ENCODE measurements at places on chromosomes 1 and 21. TPM values are rescaled to one million over a fixed set of nuclear protein-coding genes. Genes with fewer than 3 reads are reported as not detected.

GRCh38 chr1:5976726-5977493 is 15.3 kb downstream of the NPHP4 start:
- no peaks in the 10 kb centered on the region for H3K27me3 ChIP-seq
- DNase-seq: no peak
- H3K36me3 ChIP-seq: peaks cover 16% of the 10 kb centered on the region
- no peak overlapping the region for H3K4me3 ChIP-seq
- H3K27ac ChIP-seq: no peak overlapping the region

DNA sequence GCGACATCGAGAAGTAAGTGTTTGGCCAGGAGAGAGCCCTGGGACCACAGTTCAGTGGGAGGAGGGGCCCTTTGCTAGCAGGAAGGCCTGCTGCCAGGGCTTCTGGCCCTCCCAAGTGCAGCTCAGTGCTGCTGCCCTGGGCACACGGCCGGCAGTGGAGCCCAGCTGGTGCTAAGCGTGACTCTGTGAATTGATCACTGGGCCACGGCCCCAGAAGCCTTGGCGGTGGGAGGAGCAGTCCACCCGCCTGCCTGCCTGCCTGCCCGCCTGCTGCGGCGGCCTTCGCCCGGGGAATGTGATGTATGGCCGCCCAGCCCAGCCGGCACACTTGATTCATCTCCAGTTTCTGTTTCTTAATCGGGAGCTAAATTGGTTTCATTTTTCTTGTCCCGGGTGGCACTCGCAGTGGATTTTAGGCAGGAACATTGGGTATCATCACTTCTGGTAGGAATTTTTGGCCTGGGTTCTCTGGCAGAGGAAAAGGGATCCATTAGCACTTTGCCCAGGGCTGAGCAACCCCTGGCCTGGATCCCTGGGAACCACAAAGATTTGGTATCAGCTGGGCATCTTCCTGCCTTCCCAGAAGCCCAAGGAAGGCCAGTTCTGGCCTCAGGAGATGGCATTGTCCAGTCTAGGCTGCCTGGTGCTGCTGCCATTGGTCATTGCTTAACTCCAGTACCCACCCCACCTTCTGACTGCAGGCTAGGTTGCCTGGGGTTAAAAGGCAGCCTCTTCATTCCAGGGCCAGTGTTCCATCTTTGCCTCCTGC is 28.6 kb downstream of the TMEM53 start:
- no peak overlapping the region for H3K4me3 ChIP-seq
- peaks cover 54% of the 10 kb centered on the region for H3K36me3 ChIP-seq
- H3K27me3 ChIP-seq: no peaks in the 10 kb centered on the region
- no peak overlapping the region for H3K27ac ChIP-seq

The FAM167B gene
- 0.78 TPM for total RNA-seq

DNA sequence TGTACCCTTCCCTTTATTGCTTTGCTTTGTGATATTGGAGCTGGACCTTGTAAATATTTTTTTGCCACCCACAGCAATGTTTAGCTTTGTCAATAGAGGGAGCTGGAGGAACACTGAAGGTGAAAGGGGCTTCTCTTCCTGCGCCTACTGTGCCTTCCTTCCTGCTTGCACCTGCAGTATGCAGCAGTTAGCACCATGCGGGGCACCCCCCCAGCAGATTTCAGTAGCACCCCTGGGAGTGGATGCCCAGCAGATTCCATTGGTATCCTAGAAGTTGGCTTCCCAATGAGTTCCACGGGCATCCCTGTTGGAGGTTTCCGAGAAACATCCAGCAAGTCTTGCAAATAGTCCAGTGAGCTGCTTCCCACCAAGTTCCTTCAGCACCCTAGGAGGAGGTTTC is 25.6 kb downstream of the S100A10 start:
- peak; percentile 80 for DNase-seq
- H3K4me3 ChIP-seq: no peak overlapping the region
- H3K27me3 ChIP-seq: peaks cover 7% of the 10 kb centered on the region
- peaks cover 23% of the 10 kb centered on the region for H3K4me1 ChIP-seq
- H3K27ac ChIP-seq: peak overlapping the region; percentile 22

- H3K36me3 ChIP-seq: no peaks in the 10 kb centered on the region
- DNase-seq: no peak
- no peak overlapping the region for H3K27ac ChIP-seq
- no peak overlapping the region for H3K4me3 ChIP-seq
- H3K4me1 ChIP-seq: no peaks in the 10 kb centered on the region
Observed at GRCh38 chr21:35156293-35157278, 107.5 kb upstream of the RUNX1 start.

GRCh38 chr1:23396380-23396779 is 26.7 kb upstream of the ZNF436 start:
- peaks cover 2% of the 10 kb centered on the region for H3K36me3 ChIP-seq
- peaks cover 3% of the 10 kb centered on the region for H3K4me1 ChIP-seq
- DNase-seq: no peak

GRCh38 chr1:237681210-237681609 is 209.5 kb downstream of the ZP4 start:
- H3K4me3 ChIP-seq: no peak overlapping the region
- no peak for DNase-seq
- H3K27ac ChIP-seq: no peak overlapping the region

- no peaks in the 10 kb centered on the region for H3K4me1 ChIP-seq
- H3K36me3 ChIP-seq: no peaks in the 10 kb centered on the region
- DNase-seq: no peak
- no peaks in the 10 kb centered on the region for H3K27me3 ChIP-seq
Observed at GRCh38 chr1:10726355-10726754, 70.1 kb downstream of the CASZ1 start.

DNA sequence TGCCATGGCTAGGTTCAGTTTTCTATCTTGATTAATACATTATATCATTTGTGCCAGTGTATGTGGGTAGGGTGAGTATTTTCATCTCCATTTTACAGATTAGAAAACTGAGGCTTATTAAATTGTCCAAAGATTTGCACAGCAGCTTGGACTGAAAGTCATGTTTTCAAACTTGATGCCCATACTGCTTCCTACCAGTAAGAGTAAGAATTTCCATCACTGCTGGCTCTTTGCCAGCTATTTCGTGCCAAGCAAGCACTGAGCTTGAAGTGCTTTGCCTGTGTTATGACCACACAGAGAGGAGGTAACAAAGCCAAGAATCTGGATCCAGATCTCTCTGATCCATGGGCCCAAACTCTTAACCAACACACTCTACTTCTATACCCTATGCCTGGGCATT is 295.0 kb downstream of the VAV3 start:
- H3K36me3 ChIP-seq: no peaks in the 10 kb centered on the region
- no peaks in the 10 kb centered on the region for H3K4me1 ChIP-seq
- no peaks in the 10 kb centered on the region for H3K27me3 ChIP-seq
- no peak for DNase-seq
- H3K27ac ChIP-seq: no peak overlapping the region

DNA sequence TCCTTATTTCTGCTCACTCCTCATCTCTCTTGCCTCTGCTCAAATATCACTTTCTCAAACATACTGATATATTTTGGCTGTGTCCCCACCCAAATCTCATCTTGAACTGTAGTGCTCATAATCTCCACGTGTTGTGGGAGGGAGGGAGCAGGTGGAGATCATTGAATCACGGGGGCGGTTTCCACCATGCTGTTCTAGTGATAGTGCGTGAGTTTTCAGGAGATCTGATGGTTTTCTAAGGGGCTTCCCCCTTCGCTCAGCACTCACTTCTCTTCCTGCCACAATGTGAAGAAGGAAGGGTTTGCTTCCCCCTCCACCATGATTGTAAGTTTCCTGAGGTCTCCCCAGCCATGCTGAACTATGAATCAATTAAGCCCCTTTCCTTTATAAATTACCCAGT is 26.6 kb downstream of the ZBTB8OS start:
- peak; percentile 36 for DNase-seq
- peaks cover 41% of the 10 kb centered on the region for H3K4me1 ChIP-seq
- H3K27me3 ChIP-seq: no peaks in the 10 kb centered on the region
- H3K27ac ChIP-seq: peak overlapping the region; percentile 64
- peaks cover 49% of the 10 kb centered on the region for H3K36me3 ChIP-seq

The SPRR4 gene
- total RNA-seq: not detected

GRCh38 chr1:91507328-91507727 is 6.7 kb downstream of the CDC7 start:
- no peaks in the 10 kb centered on the region for H3K27me3 ChIP-seq
- peaks cover 24% of the 10 kb centered on the region for H3K4me1 ChIP-seq
- H3K27ac ChIP-seq: no peak overlapping the region
- DNase-seq: no peak
- peaks cover 49% of the 10 kb centered on the region for H3K36me3 ChIP-seq

GRCh38 chr1:54604572-54605370 is 18.6 kb downstream of the FAM151A start:
- peak overlapping the region; percentile 76 for H3K27ac ChIP-seq
- peak; percentile 62 for DNase-seq
- peaks cover 14% of the 10 kb centered on the region for H3K4me1 ChIP-seq

- no peaks in the 10 kb centered on the region for H3K27me3 ChIP-seq
- H3K4me1 ChIP-seq: peaks cover 2% of the 10 kb centered on the region
- no peak for DNase-seq
- no peak overlapping the region for H3K4me3 ChIP-seq
- no peak overlapping the region for H3K27ac ChIP-seq
Observed at GRCh38 chr21:32382108-32382644, 10.6 kb downstream of the URB1 start.

GRCh38 chr1:13514821-13515220 is 1.0 kb upstream of the LRRC38 start:
- H3K27ac ChIP-seq: no peak overlapping the region
- H3K4me1 ChIP-seq: no peaks in the 10 kb centered on the region
- H3K27me3 ChIP-seq: peaks cover 30% of the 10 kb centered on the region
- no peak for DNase-seq

DNA sequence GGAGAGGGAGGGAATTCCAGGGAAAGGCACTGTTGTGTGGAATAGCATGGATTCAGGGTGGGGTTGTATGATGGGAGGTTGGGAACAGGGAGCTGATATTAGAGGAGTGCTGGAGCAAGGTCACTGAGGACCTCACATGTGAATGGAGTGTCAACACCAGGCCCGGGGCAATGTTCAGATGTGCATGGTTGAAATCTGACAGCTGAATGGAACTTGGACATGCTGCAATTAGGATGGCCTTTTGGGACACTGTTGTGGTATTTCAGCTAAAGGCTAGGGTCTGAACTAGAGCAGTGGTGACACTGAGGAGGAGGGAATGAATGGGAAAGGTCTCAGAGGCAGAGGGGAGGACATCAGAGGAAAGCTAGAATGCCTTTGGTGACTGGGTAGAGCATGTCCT is 25.0 kb downstream of the ZSCAN20 start:
- H3K36me3 ChIP-seq: peaks cover 31% of the 10 kb centered on the region
- no peaks in the 10 kb centered on the region for H3K27me3 ChIP-seq
- no peaks in the 10 kb centered on the region for H3K4me1 ChIP-seq
- H3K27ac ChIP-seq: no peak overlapping the region

The CAPZA1 gene
- total RNA-seq: 280 TPM

- H3K27me3 ChIP-seq: no peaks in the 10 kb centered on the region
- peaks cover 65% of the 10 kb centered on the region for H3K36me3 ChIP-seq
- H3K4me3 ChIP-seq: no peak overlapping the region
- H3K27ac ChIP-seq: no peak overlapping the region
- DNase-seq: no peak
Observed at GRCh38 chr1:32047701-32048100, 25.0 kb upstream of the TMEM39B start.

DNA sequence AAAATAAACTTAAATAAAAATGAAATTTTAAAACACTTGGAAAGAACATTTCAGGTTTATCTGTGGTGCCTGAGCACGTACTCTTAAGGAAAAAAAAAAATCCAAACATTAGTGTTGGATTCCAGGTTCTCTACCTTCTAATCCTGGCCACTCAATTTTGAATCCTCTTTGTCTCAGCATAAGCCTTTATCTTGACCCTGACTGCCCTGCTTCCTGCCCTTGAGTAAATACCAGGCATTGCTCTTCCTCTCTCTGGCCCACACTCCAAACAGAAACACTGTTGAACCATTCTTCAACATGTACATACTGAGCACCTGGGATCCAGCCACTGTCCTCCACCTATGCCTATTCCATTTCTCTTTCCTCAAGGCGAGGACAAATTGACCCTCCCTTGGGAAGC is 11.4 kb upstream of the VANGL1 start:
- no peak overlapping the region for H3K4me3 ChIP-seq
- H3K27ac ChIP-seq: no peak overlapping the region
- no peaks in the 10 kb centered on the region for H3K36me3 ChIP-seq
- H3K27me3 ChIP-seq: peaks cover 17% of the 10 kb centered on the region

The KCNJ15 gene
- total RNA-seq: not detected

The PPIAL4G gene
- total RNA-seq: 0.66 TPM

GRCh38 chr1:9676815-9677393 is 25.4 kb downstream of the PIK3CD start:
- no peak for DNase-seq
- H3K27ac ChIP-seq: peak overlapping the region; percentile 65
- peaks cover 71% of the 10 kb centered on the region for H3K4me1 ChIP-seq
- peaks cover 70% of the 10 kb centered on the region for H3K36me3 ChIP-seq

DNA sequence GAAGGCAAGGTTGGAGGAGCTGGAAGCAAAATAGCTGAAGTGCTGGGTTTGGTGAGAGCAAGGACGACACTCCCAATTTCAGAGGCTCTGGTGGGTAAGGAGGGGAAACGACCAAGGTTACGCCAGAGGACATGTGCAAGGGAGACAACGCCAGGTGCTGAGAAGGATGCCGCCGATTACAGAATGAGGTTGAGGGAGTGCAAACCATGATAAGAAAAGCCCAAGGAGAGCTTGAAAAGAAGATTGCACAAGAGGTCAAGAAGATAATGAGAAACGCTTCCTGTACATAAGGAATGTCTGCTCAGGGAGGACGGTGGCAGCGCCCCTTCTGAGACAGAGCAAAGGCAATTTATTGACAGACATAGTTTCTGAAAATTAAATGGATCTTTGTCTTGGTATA is 382.0 kb upstream of the PROX1 start:
- no peak overlapping the region for H3K4me3 ChIP-seq
- H3K27me3 ChIP-seq: no peaks in the 10 kb centered on the region
- no peak overlapping the region for H3K27ac ChIP-seq
- H3K4me1 ChIP-seq: no peaks in the 10 kb centered on the region

The MTARC1 gene
- not detected for total RNA-seq

The ICOSLG gene
- 1.8 TPM for total RNA-seq
